Fibroblast of skin of left biceps (primary cell): ENCODE measurements at places on chromosomes 1 and 21.
A peak's percentile ranks its signal among the peaks of the same experiment; 100 is the strongest.

GRCh38 chr21:31931644-31932469 lies 59.0 kb downstream of the HUNK start:
- DNase-seq, result no peak

DNA sequence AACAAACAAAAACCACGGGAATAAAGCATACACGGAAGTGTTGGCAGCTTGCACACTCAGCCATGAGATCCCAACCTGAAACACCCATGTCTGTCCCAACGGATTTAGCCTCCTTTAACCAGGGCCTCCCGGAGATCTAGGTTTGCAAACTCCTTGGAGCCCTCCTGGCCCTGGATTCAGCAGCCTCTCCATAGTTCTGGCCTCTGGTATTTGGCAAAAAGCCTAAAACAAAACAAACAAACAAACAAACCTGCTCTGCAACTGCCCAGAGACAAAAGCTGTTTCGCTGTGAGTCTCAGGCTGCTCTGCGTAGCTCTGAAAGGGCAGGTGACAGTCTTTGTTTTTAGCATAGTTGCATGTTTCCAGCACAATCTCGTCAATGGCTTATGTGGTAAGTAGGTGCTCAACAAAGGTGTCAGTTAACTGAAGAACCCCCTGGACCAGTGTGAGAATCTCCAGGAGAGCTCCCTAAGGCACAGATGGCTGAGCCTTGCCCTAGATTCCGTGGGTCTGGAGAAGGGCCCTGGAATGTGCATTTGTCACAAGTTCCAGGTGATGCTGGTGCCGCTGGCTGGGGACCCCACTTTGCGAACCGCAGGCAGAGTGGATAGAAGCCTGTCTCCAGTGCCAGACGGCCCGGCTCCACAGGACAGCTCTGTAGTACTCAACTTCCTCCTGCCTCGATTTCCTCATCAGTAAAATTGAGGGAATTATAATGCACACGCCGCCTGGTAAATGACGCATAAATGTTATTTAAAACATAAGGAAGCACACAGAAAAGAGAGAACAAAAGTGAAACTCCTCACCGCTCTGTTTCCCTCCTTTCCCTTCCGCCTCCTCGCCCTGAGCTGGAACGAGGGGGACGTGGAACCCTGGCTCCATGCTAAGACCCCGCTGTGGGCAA lies 86.2 kb downstream of the RIPK4 start:
- DNase-seq, result no peak

DNA sequence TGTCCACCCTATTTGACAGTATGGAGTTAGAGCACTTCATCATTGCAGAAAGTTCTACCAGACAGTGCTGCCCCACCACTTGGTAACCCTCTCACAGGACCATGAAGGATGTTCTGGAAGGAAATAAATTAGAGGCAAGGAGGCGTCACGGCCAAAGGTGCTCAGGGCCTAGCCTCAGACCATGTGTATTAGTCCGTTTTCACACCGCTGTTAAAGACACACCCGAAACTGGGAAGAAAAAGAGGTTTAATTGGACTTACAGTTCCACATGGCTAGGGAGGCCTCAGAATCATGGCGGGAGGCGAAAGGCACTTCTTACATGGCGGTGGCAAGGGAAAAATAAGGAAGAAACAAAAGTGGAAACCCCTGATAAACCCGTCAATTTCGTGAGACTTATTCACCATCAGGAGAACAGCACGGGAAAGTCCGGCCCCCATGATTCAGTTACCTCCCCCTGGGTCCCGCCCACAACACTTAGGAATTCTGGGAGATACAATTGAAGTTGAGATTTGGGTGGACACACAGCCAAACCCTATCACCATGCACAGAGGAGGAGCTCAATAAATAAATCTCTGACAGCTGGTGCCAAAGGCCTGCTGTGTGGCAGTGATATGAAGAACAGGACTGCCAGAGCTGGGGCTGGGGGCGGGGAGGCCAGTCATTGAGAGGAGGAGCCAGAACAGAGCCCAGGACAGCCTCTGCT lies 75.8 kb downstream of the FHAD1 start:
- no peak for DNase-seq

DNA sequence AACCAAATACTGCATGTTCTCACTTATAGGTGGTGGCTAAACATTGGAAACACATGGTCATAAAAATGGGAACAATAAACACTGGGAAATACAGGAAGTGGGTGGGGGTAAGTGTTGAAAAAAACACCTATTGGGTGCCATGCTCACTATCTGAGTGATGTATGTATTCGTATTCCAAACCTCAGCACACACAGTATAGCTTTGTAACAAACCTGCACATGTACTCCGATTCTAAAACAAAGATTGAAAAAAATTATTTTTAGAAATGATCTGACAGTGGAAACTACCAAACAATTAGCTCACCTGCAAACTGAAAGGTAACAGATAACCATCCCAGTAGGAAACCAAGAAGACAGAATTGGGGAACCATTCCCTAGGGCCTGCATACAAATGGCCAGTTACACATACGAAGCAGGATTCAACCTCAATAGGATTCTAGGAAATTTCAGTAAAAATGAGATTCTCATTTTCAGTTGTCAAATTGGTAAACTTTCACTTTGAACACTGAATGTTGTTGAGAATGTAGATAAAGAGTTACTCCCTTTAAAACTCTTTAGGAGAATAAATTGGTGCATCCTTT lies 88.1 kb upstream of the LRRC8D start:
- no peak for DNase-seq

DNA sequence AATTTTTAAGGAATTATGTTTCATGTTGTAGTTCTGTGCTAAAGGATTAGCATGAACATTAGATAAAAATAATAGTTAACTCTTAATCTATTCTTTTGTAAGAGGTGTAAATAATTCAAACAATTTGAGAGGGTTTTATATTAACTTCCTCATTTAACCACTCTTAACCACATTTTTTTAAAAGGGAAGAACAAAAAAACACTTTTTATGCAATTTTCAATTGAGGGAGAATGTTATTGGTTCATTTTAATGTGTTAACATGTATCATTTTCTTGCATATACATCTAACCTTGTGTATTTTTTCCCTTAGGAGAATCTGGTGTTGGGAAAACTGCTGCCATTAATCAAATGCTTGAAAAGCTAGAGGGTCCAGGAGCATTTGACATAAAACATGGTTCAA lies 169.0 kb downstream of the LBR start:
- no peak for DNase-seq

DNA sequence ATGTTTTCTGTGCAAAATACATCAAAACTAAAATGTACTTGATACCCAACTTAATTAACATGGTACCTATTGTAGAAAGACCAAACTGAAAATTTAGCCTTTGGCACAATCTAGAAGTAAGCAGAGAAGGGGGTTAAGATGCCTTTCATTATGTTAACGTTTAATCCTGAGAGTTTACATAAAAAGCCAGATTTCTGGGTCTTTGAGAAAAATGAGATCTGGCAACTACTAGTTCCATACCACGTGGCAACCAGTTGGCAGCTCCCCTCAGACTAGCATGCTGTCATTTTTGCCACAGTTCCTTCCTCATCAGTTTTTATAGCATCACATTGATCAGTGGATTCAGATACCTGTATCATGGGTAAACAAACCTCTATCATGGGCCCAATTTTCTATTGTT lies 1.5 kb downstream of the RO60 start:
- DNase-seq, result no peak

GRCh38 chr1:2204415-2205190 lies 10.0 kb upstream of the FAAP20 start:
- no peak for DNase-seq

- DNase-seq, result peak; percentile 3
These were observed 9.2 kb downstream of the CLDN8 start for GRCh38 chr21:30206551-30207251.
